Bronchial epithelial cell (primary cell): ENCODE measurements at places on chromosomes 1 and 21. TPM values are rescaled to one million over a fixed set of nuclear protein-coding genes. Genes with fewer than 3 reads are reported as not detected.

DNA sequence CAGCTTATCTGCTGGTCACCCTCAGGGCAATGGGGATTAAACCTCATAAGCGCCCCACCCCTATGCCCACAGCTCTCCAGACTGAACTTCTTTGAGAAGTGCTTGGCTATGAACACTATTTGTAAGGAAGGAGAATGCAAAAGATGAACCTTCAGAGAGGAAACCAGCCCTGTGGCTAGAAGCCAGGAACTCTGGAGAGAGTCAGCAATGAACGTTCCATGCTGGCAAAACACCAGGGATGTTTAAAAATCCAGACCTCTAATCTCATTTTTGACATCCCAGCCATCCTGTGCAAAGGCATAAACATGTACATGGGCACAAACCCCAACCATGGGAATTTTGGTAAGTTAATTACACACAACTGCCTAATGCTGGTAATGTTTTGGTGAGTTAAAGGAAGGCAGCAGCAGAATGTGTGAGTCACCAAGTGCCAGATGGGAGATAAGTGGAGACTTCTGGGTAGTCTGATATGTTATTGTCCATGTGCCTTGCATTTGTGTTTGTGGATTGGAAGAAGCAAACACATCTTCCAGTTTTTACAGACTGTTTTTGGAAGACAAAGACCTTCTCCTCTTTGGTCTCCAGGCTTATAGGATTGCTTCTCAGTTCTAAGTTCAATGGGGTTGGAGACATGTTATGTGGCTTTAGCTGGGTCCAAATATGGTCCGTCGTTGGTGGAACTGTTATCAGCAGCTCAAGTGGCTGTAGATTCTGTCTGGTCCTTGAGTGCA lies 174.1 kb upstream of the ETV3 start:
- no peak for DNase-seq

DNA sequence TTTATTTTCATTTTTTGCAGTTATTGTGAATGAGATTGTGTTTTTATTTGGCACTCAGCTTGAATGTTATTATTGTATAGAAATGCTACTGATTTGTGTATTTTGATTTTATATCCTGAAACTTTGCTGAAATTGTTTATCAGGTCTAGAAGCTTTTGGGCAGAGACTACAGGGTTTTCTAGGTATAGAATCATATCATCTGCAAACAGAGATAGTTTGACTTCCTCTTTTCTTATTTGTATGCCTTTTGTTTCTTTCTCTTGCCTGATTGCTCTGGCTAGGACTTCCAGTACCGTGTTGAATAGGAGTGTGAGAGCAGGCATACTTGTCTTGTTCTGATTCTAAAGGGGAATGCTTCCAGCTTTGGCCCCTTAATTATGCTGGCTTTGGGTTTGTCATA lies 27.3 kb downstream of the ZNF691 start:
- no peak for DNase-seq

DNA sequence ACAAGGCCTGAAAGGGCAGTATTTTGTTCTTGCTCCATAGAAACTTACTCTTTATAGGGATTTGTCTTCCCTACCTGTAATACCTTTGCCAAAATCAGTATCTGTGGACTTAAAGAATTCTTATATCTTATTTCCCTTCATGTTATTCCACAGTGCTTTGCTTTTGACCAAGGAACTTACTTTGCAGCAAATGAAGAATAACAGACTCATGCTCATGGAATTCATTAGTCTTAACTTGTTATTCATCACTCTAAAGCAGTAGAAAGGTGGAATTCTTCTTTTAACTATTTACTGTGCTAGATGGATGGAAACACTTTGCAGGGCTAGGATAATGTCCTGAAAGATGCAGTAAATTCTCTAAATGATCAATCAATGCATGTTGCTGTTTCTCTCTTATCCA lies 45.9 kb downstream of the DUSP10 start:
- DNase-seq: peak; percentile 47

DNA sequence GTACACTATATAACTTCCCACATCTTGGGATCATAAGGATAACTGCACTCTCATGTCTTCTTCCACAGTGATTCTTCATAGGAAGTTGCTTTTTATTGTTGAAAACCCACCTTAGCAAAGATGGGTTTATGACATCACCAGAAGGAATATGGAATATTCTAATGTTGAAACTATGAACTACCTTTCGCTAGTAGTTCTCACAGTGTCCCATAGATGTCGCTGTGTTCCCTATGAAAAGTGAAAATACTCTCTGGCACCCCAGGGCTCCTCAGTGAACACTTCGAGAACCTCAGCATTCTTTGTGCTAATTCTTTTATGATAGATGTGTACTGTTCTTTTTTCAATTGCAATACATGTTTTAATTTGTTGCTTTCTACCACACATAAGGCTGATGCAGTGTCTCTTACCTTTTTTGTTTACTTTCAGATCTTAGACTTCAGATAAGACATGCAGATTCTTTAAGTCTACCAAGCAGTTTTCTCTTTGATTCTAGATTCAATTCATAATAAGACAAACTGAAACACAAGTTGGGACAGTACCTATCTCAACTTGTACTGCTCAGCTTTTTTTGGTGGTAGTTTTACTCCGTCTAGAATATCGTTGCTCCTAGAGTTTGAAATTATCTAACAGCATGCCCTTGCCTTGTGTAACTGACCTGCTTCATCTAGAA lies 90.8 kb downstream of the GTF2B start:
- peak; percentile 8 for DNase-seq

GRCh38 chr1:233478611-233479010 lies 135.3 kb upstream of the KCNK1 start:
- DNase-seq: no peak

DNA sequence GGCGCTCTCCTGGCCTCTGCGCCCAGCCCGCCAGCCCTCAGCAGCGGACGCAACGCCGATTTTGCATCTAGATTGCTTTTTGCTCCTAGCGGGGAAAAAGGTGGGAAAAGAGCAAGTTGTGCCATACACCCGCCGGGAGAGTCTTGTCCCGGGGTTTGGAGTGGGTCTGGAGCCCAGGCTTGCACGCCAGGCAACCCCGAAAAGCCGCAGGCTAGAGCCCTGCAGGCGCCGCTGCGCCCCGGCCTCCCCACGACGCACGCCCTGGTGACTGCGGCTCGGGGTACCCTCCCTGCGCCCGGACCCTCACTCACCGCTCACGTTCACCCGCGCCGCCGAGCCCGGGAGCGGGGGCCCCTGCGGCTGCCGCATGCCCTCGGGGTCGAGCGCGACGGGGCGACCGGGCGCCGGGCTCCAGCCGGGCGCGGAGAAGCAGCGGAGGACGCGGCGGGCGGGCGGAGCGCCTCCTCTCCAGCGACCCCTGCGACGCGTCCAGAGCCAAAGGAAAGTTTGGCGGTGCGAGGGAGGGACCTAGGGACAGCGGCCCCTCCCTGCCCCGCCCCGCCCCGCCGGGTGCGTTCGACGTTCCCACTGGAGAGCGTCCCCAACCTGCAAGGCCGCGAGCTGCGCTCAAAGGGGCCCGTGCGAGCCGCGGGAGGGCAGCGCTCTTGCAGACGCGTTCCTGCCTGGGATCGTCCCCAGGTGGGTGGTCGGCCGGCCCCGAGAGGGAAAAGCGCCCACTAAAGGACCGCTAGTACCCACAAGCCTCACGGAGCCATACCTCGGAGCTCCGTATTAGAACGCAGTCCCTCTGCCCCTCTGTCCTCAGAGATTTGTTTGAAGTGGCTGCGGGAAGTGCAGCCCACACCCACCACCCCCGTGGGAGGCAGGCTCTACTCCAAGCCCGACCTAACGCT lies at the start of gene LPAR3:
TSS of gene LPAR3 (minus strand) at position 502 of the 914 bp plus-strand sequence. CDS start 27,086 bp downstream, outside the sequence.
- DNase-seq: peak; percentile 25

DNA sequence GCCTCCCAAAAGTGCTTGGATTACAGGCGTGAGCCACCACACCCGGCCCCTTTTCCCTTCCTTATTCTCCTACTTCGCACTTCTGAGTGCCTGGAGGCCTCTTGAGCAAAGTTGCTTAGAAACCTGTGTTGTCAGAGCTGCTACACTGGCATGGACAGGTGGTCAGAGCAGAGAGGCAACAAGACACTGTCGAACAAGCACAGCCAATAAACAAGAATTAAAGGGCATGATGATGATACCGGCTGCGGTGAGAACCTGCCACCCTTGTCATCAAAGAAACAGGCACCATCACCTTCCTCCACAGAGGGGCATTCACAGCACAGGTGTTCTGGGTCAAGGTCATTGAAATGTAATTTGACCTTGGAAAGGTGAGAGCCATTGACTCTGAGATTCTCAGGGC lies 23.3 kb downstream of the STUM start:
- no peak for DNase-seq

DNA sequence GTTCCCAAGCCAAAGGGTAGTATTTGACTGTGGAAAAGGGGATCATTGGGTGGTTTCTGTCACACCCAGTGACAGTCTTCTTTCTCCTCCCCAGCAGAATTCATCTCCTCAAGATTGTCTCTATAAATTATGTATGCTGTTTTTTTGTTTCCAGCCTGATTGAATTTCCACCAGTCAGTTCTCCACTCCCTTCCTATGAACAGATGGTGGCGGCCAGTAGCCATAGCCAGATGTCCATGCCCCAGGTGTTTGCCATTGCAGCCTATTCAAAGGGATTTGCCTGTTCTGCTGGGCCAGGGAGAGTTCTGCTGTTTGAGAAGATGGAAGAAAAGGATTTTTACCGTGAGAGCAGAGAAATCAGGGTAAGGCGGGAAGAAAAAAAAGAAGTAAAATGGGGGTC lies 12.9 kb downstream of the CFAP57 start:
- no peak for DNase-seq

DNA sequence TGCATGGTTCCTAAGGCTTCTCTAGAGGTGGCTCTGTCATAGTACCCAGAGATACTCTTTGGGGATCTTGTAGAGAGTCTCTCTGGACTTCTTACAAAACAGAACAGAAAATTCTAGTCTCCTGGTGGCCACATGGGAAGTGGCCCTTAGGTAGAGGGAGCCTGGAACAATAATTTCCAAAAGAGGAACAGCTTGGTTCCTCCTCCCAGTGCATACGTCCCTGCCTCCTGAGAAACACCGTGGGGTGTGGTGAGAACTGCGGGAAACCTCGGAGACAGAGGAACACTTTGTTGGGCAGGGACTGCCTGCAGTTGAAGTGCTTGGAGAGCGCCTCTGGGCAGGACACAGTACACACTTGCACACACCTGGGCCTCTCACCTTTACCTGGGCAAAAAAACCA lies 38.8 kb upstream of the EPHA8 start:
- no peak for DNase-seq

DNA sequence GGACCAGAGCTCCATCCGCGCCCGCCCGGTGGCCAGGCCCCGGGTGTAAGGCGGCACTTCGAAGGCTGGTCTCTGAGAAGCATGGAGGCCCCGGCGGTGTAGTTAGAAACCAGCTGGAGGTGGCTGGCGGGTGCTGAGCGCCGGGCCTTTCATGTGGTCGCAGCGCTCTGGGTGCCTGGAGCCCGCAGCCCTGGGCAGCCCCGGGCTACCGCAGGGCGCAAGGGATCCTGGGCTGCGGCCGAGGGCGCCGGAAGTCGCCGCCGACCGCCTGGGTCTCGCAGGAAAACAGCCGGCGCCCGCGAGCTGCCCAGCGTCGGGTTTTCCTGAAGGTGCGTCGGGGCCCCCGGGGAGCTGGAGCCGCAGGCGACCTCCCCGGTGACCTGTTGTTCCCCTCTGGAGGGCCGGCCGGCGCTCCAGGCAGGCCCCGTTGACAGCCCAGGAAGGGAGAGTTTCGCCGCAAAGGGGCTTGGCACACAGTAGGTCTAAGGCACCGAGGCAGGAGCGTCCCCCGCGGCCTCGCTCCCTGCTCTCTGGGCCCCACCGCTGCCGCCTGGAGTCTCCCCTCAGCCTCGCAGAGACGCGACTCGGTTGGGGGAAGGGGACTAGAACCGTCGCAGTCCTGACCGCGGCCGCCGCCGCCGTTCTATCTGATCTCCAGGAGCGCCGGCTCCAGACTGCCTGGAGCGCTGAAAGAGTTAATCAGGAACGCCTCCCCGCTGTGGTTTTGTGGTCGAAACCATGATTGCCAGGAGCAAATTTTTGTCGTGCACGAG lies 2.7 kb downstream of the GRHL3 start:
- DNase-seq: peak; percentile 90

- peak; percentile 92 for DNase-seq
These were observed 29.4 kb upstream of the EIF4G3 start for GRCh38 chr1:21206117-21206516.

GRCh38 chr1:50418600-50419109 lies 4.6 kb downstream of the DMRTA2 start:
- DNase-seq: no peak

- no peak for DNase-seq
These were observed 92.6 kb upstream of the SSX2IP start for GRCh38 chr1:84782881-84783280.

GRCh38 chr1:59997479-59998115 lies 71.0 kb upstream of the CYP2J2 start:
- DNase-seq: peak; percentile 5

DNA sequence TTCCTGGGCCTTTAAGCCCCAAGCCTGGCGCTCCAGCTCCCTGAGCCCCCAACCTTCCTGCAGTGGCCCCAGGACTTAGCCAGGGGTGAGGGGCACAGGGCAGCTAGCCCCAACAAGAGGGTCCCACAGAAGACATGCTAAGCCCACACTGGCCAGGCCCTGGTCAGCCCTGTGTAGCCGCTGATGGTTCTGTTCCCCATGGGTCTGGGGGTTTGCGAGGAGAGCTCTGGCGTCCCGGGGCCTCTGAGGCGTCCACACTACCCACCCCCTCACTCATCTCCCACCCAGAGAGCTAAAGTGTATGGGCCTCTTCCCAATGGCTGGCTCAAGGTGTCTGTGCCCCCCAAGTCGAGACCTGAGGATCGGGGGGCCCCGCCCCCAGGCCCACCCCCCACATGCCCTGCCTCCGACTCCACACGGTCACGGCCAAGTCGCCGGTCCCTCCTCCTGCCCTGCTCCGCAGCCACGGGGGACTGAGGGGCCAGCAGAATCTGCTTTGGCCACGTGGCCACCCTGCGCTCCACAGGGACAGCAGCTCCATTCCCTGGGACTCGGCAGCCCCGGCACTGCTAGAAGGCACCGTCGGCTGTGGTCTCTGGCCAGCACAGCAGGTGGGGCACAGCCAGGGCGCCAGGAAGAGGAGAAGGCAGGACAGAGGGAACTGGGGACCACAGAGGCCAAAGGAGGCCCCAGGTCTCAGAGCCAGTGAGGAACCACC lies 7.8 kb downstream of the TNFRSF18 start:
- no peak for DNase-seq

DNA sequence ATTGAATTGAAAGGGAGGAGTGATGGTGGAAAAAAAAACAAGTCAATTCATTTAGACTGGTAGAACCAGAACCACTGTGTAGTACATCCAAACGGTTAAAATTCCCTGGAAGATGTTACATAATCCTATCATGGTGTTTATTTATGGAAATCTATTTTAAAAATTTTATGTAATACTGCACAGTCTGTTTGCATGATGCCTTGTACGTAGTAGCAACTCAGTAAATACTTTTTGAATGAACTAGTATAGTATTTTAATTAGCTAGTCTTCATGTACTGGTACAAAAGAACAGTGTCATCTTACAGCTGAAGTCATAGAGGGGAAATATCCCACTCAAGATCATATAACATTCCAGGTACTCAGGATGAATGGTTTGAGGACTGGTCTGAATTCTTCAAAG lies 27.0 kb upstream of the IER5 start:
- DNase-seq: no peak

FAM76A gene
- 12.6 and 14.7 TPM in 2 replicates for total RNA-seq

BROX gene
- total RNA-seq: 43.2 and 49.5 TPM in 2 replicates

C1orf35 gene
- total RNA-seq: 16.1 and 17.1 TPM in 2 replicates

SLC44A3 gene
- total RNA-seq: 2.4 and 7.9 TPM in 2 replicates

KCNK2 gene
- total RNA-seq: 1.3 TPM in 1 of 2 replicates, not detected in the other

HNRNPCL2 gene
- not detected in 2 replicates for total RNA-seq

UQCRHL gene
- 1.8 and 4.9 TPM in 2 replicates for total RNA-seq

ALX3 gene
- total RNA-seq: not detected in 2 replicates

PRR9 gene
- total RNA-seq: not detected in 2 replicates

KRTAP19-1 gene
- total RNA-seq: not detected in 2 replicates
